ENCODE measurements at places on chromosomes 13 and 19.

- DNase-seq = no peak
Measured at GRCh38 chr13:111398196-111398595, 77.8 kb downstream of the TEX29 start.

- no peak for DNase-seq
Measured at GRCh38 chr19:3266092-3266693, 41.7 kb downstream of the CELF5 start.

DNA sequence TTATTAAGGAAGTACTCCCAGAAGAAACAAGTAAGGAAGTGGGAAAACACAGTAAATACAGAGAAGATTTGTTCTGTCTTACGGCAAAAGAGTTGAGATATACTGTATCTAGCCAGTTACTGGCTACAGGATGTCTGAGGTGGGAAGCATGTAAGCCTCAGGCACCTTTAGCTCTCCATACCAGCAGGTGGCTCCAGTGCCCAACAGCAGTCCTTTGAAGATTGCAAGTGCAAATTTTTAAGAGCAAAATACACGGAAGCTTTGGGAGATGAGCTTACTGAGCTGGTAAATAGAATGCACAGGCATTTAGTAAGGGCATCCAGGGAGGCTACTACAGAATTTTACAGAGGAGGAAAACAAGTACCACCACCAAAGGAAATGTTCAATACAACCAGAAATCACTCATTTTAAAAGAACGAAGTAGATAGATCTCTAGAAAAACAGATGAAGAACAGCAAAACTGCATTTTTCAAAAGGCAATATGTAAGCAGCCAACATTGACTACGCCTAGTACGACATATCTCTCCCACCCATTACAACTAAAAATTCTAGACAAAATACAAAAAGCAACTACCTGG is 57.9 kb upstream of the VSTM2B start:
- DNase-seq = no peak

GRCh38 chr13:51823359-51823758 is 19.4 kb upstream of the DHRS12 start:
- no peak for DNase-seq

- no peak for DNase-seq
Measured at GRCh38 chr19:36152019-36152351, 262 bp downstream of the COX7A1 start.

DNA sequence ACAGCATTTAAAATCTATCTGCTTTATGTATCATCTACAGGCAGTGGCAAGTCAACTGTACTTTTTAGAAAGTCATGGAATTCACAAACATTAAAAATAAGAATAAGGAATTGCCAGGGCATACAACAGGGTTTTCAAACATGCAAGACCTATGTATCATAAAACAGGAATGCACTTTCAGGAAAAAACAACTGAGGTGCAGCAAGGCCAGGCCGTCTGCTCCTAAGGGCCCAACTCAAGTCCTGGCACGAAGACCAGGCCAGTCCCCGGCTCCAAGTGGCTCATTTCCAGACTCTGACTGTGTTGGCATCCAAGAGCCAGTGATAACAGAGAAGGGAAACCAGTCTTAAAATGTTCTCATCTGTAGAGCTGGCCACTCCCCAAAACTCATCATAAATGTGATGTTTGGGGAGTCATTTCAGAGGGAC is 7.1 kb downstream of the RFX2 start:
- DNase-seq = peak; percentile 86

DNA sequence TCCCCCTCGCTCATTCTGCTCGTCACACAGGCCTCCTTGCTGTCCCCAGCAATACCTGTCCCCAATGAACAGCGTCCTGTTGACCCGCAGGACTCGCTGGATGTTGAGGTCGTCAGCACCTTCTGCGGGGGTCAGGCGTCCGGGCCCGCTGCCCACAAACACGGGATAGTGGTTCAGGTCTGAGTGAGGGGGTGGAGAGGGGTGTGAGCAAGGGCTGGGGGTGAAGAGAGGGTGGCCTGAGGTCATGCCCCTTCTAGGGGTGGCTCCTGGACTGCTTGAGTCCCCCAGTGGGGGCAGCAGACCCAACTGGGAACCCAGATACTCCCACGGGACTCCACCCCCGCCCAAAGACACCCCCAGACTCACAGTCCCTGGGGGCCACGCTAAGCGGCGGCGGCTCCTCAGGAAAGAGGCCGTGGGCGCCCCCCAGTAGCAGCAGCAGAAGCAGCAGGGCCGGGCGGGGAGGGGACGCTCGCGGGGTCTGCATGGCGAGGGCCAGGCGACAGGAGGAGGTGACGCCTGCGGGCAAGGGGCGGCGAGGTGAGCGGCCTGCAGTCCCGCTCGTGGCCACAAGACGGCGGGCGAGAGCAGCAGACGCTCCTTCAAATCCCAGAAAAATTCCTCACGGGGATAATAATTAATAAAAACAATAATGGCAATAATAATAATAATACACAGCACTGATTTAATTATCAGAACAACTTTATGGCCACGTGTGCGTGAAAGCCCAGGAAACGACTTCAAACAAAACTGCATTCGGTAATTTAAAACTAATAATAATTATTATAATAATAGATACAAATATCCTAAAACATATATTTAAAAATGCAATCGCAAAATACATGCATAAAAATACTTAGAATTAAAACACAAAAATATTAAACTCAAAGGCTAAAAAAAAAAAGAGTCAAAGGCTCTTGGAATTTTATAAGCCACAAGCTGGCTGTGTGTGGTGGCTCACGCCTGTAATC is 1.2 kb downstream of the SEMA6B start:
- no peak for DNase-seq

GRCh38 chr13:26186118-26186870 is 35.8 kb downstream of the RNF6 start:
- peak; percentile 74 for DNase-seq

- no peak for DNase-seq
Measured at GRCh38 chr19:57606931-57607330, 7.1 kb upstream of the ZNF134 start.

GRCh38 chr19:16383584-16384161 is 59.0 kb downstream of the KLF2 start:
- no peak for DNase-seq

DNA sequence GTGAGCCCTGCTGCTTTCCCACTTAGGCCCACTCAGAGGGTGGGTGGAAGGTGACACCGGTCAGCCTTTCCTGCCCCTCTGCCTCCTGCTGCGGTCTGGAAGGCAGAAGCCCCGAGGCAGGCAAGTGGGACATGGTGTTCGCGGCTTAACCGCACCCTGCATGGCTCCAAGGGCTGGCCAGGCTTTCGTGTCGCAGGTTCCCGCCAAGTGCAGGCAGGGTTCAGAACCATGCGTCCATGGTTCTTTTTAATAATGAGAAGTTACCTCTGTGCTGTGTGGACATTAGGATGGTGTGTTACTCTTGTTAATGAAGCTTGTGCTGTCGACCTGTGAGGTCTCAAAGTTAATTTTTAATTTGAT is 986 bp downstream of the DGKH start:
- DNase-seq = no peak

- no peak for DNase-seq
Measured at GRCh38 chr13:113548778-113549621, 35.6 kb upstream of the TFDP1 start.

DNA sequence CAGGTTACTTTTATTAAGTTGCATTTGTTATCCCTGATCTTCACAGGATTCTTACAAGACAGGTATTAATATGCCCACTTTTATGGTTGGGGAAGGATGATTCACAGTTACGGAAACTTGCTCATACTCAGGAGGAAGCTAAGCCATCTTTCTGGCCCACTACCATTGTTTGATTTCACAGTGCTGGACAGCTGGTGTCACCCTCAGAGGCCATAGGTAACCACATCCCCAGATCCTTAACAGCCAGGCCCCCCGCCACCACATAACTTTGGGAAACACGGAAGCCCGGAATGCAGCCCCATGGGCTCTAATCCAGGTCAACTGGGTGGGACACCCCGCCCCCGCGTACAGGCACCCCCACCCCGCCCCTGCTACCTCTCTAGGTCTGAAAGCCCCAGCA is 119.7 kb downstream of the IRS2 start:
- DNase-seq = no peak

DNA sequence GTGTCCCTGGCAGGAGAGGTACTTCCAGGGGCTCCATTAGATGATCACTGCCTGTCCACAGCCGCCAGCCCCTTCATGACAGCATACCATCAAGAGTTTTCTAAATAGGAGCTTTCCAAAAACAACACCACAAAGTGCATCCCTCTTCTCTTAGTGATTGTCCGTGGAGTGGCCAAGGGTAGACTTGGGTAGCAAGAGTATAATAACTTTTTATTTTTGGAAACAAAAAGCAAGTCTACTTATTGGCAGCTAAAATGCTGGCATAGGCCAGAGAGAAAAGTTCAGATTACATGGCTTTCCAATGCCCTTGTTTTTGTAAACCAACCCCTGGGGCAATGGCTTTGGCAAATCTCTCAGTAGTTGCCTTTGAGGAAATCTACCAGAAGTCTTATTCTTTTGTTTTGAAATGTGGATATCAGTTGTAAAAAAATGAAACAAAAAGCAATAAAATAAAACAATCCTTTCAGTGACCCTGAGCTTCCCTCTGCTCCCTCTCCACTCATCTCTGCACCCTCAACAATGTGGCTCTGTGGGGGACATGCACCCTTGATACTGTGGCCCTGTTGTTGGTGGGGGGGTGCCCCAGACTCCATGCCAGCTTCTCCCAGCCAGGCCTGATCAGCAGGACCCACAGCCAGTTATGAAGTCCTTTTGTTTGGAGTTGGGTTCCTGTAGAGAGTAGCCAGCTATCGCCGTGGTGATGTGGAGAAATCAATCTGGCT is 294.1 kb downstream of the DLEU7 start:
- no peak for DNase-seq

DNA sequence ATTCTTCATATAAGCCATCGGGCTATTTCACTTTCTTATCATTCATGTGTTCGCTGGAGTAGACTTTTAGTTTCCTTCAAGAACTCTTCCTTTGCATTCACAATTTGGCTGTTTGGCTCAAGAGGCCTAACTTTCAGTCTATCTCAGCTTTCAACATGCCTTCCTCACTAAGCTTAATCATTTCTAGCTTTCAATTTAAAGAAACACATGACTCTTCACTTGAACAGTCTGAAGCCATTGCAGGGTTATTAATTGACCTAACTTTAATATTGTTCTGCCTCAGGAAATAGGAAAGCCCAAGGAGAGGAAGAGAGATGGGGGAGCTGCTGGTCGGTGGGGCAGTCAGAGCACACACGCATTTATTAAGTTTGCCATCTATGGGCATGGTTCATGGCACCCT is 158.1 kb downstream of the SUCLA2 start:
- DNase-seq = no peak

- no peak for DNase-seq
Measured at GRCh38 chr19:37763488-37763887, 15.9 kb downstream of the ZNF573 start.

- no peak for DNase-seq
Measured at GRCh38 chr13:100826441-100826840, 151.8 kb upstream of the TMTC4 start.

- DNase-seq = no peak
Measured at GRCh38 chr13:107590556-107590955, 624.8 kb downstream of the LIG4 start.

GRCh38 chr19:46845959-46846459 is 4.6 kb downstream of the AP2S1 start:
- DNase-seq = no peak

DNA sequence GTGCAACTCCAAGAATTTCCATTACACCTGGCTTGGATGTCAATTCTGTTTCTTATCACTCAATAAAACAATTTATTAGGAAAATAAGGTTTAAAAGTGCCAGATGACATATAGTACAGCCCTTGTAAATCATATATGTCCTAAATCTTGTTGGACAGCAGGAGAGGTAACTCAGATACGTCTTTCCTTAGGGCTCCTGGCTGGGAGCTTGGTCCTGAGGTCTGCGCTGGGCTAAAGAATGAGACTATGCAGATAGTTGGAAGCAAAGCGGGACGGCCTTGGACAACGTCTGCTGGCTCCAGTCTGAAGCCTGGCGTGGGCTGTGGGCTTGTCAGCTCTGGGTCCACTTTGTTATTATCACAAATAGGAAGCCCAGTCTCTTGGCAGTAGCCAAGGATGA is 377.0 kb downstream of the DLEU7 start:
- no peak for DNase-seq

- DNase-seq = no peak
Measured at GRCh38 chr19:21158523-21159135, 16.8 kb downstream of the ZNF431 start.

DNA sequence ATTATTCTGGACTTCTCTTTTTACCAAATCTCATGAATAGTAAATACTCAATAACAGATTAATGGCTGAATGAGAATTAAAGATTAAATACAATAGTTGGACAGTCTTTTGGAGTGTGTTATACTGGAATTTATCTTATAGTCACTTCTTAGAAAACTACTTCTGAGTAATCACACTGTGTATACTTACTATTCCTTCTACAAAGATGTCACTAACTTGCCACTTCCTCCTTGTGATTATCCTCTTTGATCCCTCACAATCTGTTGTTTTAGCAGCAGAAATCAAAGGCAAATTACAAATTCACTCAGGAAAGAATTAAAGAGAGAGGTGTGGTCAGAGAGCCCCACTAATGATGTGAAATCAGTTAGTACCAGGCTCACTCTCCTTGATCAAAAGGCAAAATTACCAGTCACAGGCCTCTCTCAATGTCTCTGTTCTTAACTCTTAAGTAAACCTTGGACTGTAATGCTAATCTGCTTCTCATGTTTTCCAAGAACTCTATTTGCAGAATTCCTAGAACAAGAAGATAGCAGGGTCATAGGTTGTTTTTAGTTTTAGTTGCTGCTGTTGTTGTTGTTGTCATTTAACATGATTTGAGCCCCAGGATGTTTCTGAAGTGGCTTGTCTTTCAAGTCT is 37.3 kb upstream of the FNDC3A start:
- DNase-seq = no peak

DNA sequence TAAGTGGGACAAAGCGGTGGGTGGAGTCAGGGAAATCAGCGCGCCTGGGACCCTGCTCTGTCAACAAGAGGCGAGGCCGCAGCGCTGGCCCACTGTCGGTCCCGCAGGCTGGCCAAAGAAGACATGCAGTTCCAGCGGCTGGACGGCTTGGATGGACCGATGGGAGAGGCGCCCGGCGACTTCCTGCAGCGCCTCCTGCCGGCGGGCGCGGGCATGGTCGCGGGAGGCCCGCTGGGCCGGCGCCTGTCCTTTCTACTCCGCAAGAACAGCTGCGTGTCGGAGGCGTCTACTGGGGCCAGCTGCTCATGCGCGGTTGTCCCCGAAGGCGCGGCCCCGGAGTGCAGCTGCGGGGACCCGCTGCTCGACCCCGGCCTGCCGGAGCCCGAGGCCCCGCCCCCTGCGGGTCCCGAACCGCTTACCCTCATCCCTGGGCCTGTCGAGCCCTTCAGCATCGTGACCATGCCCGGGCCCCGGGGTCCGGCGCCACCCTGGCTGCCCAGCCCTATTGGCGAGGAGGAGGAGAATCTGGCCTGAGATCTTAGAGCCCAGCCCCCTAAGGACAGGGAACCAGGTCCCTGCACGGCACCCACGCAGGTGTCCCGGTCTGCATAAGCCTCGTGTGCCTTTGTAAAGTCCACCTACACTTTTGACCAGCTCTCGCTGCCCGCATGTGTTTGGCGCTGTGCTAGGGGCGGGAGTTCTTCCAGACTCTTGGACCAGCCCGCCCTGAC is 6.1 kb downstream of the BEST2 start:
- no peak for DNase-seq
